ENCODE measurements at places on chromosomes 5 and 9. TPM values are rescaled to one million over a fixed set of nuclear protein-coding genes. Genes with fewer than 3 reads are reported as not detected.

NKD2 gene
- total RNA-seq: 3.3 TPM

FBLL1 gene
- total RNA-seq: not detected

CATSPER3 gene
- 2.4 TPM for total RNA-seq

PCDHA9 gene
- 0.83 TPM for total RNA-seq

DNA sequence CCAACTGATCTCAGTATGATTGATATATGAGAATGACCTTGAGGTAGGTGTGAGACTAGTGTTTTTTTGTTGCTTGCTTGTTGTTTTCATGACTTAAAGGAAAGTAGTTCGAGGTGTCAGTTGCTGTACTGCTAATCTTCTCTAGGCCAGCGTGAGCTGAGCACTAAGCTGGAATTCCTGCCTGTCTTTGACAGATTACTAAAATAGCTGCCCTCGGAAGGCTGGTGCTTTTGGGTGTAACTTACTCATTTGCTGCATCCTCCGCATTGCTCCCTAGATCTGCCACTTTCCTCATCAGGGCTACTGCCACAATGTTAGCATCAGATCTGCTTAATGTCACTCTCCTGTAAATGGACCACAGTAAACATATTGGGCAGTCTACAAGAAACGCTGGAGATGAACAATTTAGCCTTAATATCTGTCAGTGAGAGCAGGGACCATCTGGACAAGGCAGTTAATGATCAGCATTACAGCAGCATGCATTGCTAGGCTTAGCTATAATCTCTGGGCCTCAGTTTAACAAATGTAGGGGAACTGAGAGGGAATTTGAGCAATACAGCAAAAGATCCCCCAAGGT lies 106.6 kb upstream of the CDH6 start:
- no peaks in the 10 kb centered on the region for H3K36me3 ChIP-seq
- H3K27ac ChIP-seq: no peak overlapping the region
- no peak overlapping the region for H3K4me3 ChIP-seq
- H3K27me3 ChIP-seq: no peaks in the 10 kb centered on the region
- no peak for DNase-seq
- H3K4me1 ChIP-seq: no peaks in the 10 kb centered on the region

DNA sequence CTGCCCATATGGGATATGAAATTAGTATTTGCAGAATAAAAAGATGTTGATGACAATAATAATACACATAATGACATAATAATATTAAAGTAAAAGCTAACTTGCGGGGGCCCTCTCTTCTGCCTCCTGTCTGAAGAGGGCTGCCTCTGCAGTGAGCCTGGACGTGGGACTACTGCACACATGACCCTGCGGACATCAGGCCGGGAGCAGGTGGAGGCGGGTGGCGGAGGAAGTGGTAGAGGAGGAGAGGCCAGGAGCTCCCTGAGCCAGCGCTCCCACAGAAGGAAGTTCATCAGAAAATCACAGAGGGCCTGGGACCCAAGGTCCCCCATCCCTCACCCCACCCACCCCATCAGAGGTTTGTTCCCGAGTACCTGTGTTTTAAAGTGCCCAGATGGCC lies 60.5 kb downstream of the ROPN1L start:
- H3K4me1 ChIP-seq: no peaks in the 10 kb centered on the region
- no peaks in the 10 kb centered on the region for H3K27me3 ChIP-seq
- H3K27ac ChIP-seq: no peak overlapping the region
- no peak overlapping the region for H3K4me3 ChIP-seq
- DNase-seq: no peak

DNA sequence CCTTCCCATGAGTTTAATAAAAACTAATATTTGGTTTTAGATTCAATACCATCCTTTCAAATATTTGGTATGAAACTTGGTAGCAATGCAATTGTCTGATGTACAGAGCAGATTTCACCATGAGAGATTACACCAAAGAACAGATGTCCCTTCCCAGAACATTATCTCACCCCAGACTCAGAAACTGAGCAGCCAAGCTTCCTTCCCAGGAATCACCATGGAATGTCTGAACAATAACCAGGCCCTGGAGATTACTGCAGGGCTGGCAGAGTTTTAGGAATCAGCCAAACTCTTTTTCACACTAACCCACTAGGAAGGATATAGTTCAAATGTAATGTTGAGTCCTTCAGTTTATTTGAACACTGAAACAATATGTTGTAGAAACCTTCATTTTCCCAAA lies 23.9 kb downstream of the CLTA start:
- H3K27me3 ChIP-seq: no peaks in the 10 kb centered on the region
- no peak for DNase-seq
- no peaks in the 10 kb centered on the region for H3K36me3 ChIP-seq
- no peak overlapping the region for H3K27ac ChIP-seq
- no peak overlapping the region for H3K4me3 ChIP-seq

GRCh38 chr5:2381861-2382260 lies 369.6 kb downstream of the IRX2 start:
- no peaks in the 10 kb centered on the region for H3K4me1 ChIP-seq
- no peak overlapping the region for H3K27ac ChIP-seq
- DNase-seq: no peak

- no peak overlapping the region for H3K27ac ChIP-seq
- H3K4me3 ChIP-seq: no peak overlapping the region
- no peaks in the 10 kb centered on the region for H3K4me1 ChIP-seq
- no peaks in the 10 kb centered on the region for H3K27me3 ChIP-seq
Observed at GRCh38 chr9:129125478-129125877, 14.3 kb downstream of the PTPA start.

- H3K27ac ChIP-seq: no peak overlapping the region
- no peaks in the 10 kb centered on the region for H3K36me3 ChIP-seq
- no peak for DNase-seq
- no peaks in the 10 kb centered on the region for H3K4me1 ChIP-seq
- no peaks in the 10 kb centered on the region for H3K27me3 ChIP-seq
Observed at GRCh38 chr5:32859211-32859641, 148.1 kb downstream of the NPR3 start.

- no peaks in the 10 kb centered on the region for H3K27me3 ChIP-seq
- H3K4me3 ChIP-seq: no peak overlapping the region
- H3K27ac ChIP-seq: no peak overlapping the region
Observed at GRCh38 chr9:107093365-107094060, 189.6 kb upstream of the RAD23B start.

GRCh38 chr9:79939819-79940218 lies 368.1 kb downstream of the TLE4 start:
- H3K4me3 ChIP-seq: no peak overlapping the region
- H3K27ac ChIP-seq: no peak overlapping the region
- no peaks in the 10 kb centered on the region for H3K4me1 ChIP-seq

DNA sequence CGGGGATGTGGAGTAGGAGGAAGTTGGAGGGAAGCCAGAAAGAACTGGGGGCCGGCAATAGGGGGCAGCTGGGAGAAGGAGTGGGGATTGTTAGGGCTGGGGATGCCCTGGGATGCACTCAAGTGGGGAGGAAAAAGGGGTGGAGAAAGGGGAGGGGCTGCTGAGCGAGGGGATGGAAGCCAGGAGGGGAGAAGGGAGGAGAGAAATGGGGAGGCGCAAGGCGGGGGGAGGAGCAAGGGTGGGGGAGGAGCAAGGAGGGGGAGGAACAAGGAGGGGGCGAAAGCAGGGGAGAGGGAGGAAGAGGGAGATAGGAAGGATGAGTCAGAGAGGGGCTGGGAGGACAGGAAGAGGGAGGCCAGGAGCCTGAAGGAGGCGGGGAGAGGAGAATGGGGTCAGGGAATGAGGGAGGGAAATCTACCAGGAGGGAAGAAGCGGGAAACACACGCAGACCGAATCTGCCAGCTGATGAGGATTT lies 1.6 kb downstream of the IRX4 start:
- DNase-seq: no peak
- no peak overlapping the region for H3K4me3 ChIP-seq
- no peaks in the 10 kb centered on the region for H3K36me3 ChIP-seq
- no peaks in the 10 kb centered on the region for H3K27me3 ChIP-seq

GRCh38 chr9:36923025-36923625 lies 110.9 kb downstream of the PAX5 start:
- no peak overlapping the region for H3K27ac ChIP-seq
- no peaks in the 10 kb centered on the region for H3K27me3 ChIP-seq
- H3K4me1 ChIP-seq: no peaks in the 10 kb centered on the region
- no peak for DNase-seq
- no peaks in the 10 kb centered on the region for H3K36me3 ChIP-seq

DNA sequence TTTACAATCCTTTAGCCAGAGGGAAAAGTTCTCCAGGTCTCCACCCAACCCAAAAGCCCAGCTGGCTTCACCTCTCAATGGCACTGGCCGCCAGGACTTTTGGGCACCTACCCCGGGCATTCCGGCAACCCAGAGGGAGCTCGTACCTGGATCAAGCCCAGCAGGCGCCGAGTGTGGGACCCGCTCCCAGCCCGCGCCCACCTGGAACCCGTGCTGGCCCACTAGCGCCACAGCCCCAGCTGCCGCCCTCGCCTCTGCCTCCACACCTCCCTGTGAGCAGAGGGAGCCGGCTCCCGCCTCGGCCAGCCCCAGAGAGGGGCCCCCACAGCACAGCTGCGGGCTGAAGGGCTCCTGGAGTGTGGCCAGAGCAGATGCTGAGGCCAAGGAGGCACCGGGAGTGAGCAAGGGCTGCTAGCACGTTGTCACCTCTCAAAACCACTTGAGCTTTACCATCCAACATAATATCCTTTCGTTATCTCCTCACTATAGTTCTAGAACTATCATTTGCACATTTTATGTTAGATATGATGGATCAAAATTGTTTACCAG lies 69.7 kb downstream of the GCNT1 start:
- no peak overlapping the region for H3K4me3 ChIP-seq
- no peak for DNase-seq
- peaks cover 8% of the 10 kb centered on the region for H3K36me3 ChIP-seq
- no peak overlapping the region for H3K27ac ChIP-seq

- H3K36me3 ChIP-seq: no peaks in the 10 kb centered on the region
- DNase-seq: no peak
- H3K27me3 ChIP-seq: no peaks in the 10 kb centered on the region
- no peak overlapping the region for H3K27ac ChIP-seq
- no peak overlapping the region for H3K4me3 ChIP-seq
Observed at GRCh38 chr5:138482638-138483037, 17.4 kb downstream of the EGR1 start.

GRCh38 chr9:89390578-89391116 lies 72.3 kb downstream of the SECISBP2 start:
- no peak overlapping the region for H3K4me3 ChIP-seq
- no peak overlapping the region for H3K27ac ChIP-seq
- H3K27me3 ChIP-seq: no peaks in the 10 kb centered on the region
- H3K4me1 ChIP-seq: no peaks in the 10 kb centered on the region
- H3K36me3 ChIP-seq: peaks cover 82% of the 10 kb centered on the region

DNA sequence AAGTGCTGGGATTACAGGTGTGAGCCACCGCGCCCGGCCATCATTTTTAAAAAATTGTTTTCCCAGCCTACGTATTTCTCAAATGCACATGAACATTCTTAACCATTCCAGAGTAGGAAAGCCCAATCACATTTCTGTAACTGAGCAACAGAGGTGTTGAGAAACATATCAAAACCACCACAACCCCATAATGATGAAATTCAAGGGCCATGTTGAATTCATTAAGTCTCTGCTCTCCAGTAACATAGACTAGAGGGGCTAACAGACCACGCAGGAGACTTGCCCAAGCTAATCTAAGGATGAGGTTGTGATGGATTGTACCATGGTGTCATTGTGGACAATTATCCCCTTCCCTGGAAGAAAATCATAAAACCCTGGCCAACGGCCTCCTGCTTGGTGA lies 52.9 kb downstream of the MYO10 start:
- no peak for DNase-seq
- no peaks in the 10 kb centered on the region for H3K4me1 ChIP-seq
- H3K4me3 ChIP-seq: no peak overlapping the region
- no peaks in the 10 kb centered on the region for H3K27me3 ChIP-seq
- H3K36me3 ChIP-seq: no peaks in the 10 kb centered on the region
- no peak overlapping the region for H3K27ac ChIP-seq

DNA sequence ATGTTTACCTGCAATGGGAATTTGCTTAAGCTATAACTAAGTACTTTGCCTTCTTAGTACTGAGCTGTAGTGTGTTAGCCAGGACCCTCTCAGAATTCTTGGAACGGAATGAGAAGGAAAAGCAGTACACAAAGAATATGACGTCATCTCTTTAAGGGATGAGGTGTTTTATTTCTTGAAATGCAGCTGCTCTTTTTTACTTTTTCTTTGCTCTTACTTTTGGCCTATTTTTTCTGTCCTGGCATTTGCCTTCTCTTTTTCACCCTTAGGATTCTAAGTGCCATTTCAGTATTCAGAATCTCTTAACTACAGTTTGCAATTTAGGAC lies 10.1 kb downstream of the KIF2A start:
- no peaks in the 10 kb centered on the region for H3K36me3 ChIP-seq
- no peak for DNase-seq
- H3K27me3 ChIP-seq: no peaks in the 10 kb centered on the region
- H3K4me1 ChIP-seq: peaks cover 2% of the 10 kb centered on the region
- no peak overlapping the region for H3K4me3 ChIP-seq

- no peak for DNase-seq
- no peak overlapping the region for H3K4me3 ChIP-seq
- H3K36me3 ChIP-seq: no peaks in the 10 kb centered on the region
- H3K4me1 ChIP-seq: no peaks in the 10 kb centered on the region
Observed at GRCh38 chr9:69996967-69997366, 46.7 kb upstream of the MAMDC2 start.

GRCh38 chr5:31986101-31986500 lies 188.0 kb downstream of the GOLPH3 start:
- no peak for DNase-seq
- no peak overlapping the region for H3K4me3 ChIP-seq
- no peak overlapping the region for H3K27ac ChIP-seq
- no peaks in the 10 kb centered on the region for H3K36me3 ChIP-seq

- H3K27me3 ChIP-seq: no peaks in the 10 kb centered on the region
- no peaks in the 10 kb centered on the region for H3K4me1 ChIP-seq
- DNase-seq: no peak
Observed at GRCh38 chr5:4078544-4078943, 482.9 kb downstream of the IRX1 start.

DNA sequence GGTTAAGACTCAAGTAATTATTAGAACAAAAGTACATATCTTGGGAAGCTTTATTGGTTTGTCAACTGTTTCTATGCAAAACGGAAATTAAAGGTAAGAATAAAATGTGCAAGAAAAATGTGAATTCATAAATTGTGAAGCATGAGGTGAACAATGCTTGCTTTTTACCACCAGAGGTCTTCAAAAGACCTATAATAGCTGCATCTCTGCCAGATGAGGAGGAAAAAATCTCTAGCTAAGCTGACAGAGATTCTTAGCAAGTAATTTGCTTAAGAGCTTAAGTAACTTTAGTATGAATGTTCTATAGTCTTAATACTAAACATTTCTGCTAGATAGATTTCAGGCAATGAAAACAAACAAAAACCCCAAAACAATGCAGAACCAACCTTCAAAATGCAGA lies 54.1 kb downstream of the MRPS30 start:
- H3K4me3 ChIP-seq: no peak overlapping the region
- no peak for DNase-seq
- H3K27me3 ChIP-seq: no peaks in the 10 kb centered on the region

- no peaks in the 10 kb centered on the region for H3K27me3 ChIP-seq
- no peak overlapping the region for H3K4me3 ChIP-seq
- peaks cover 29% of the 10 kb centered on the region for H3K4me1 ChIP-seq
- DNase-seq: no peak
- no peaks in the 10 kb centered on the region for H3K36me3 ChIP-seq
- no peak overlapping the region for H3K27ac ChIP-seq
Observed at GRCh38 chr5:56837381-56837780, 22.0 kb downstream of the MAP3K1 start.

- H3K27ac ChIP-seq: no peak overlapping the region
- no peaks in the 10 kb centered on the region for H3K4me1 ChIP-seq
- DNase-seq: no peak
- H3K36me3 ChIP-seq: no peaks in the 10 kb centered on the region
- H3K4me3 ChIP-seq: no peak overlapping the region
- no peaks in the 10 kb centered on the region for H3K27me3 ChIP-seq
Observed at GRCh38 chr5:89071941-89072331, 189.0 kb upstream of the MEF2C start.
